GM12865 (cell line): ENCODE measurements at places on chromosomes 3 and 15.
A peak's percentile ranks its signal among the peaks of the same experiment; 100 is the strongest.

DNA sequence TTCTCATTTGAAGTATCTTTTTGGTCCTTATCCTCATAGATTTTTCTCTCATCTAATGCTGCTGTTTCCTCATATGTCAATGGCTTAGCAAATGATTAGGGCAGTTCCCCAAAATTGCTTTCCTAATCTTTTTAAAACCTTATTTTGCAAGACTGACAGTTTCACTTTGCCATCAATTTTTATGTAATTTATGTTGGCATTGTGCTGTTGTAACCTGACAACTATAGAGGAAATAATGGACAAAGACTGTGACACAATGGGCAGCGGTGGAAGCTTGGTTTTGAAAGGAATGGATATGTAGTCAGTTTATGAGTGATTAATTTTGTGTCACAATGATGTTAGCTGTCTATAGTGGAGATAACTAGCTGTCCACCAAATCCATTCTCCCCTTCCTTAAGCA, 10.6 kb upstream of the SH3BP5 start:
- DNase-seq, result no peak

- DNase-seq, result peak; percentile 27
Measured at GRCh38 chr15:94582368-94582767, 351.0 kb downstream of the MCTP2 start.

DNA sequence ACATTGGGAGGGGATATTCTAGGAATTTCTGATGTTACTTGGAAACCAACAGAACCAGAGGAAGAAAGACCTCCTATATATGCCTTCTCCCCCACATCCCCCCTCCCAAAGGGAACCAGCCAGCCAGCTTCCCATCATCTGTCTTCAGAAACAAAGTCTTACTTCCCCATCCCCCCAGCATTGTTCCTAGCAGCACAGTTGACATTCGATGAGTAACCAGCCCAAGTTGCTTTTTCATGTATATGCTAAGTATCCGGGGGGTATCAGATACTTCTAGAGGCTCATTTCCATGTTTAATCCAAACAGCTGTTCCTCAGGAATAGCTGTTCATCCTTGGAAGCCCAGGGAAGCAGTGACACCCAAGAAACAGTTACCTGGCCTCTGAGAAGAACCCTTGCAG, 16.0 kb downstream of the RMDN3 start:
- no peak for DNase-seq

DNA sequence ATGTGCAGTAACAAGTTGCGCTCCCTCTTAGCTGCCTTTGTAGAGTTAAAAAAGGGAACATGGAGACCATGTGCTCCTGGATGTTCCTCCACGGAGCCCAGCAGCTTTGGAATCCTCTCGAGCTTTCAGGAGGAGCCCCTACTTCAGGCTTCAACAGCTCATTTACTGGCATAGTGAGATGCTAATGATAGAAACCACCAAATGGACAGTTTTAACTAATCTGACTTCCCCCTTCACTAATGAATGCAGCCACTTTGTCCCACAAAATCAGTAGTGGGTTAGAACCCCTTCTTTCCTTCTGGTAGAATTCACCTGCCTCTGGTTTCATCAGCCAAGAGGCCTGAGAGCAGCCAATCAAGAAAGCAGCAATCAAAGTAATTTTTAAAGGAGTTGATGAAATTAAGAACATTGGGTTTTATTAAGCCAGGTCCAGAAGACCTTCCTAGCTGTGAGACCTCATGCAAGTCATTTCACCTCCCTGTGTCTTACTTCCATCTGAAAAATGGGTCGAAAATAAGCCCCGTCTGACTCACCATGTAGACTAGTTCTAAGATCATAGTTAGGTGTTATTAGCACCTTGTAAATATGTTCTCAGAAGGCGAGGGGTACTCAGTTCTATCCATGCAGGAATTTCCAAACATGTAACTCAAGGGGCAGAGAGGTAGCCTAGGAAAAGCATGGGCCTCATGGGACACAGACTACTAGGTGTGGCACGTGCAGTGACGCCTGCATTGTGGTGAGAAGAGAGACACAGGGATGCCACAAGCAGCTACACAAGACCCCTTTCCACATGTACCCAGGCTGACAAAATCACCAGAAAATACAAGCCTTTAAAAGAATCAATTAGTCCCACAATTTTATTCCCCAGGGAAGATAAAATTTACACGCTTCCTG, 179.7 kb upstream of the LPP start:
- no peak for DNase-seq

DNA sequence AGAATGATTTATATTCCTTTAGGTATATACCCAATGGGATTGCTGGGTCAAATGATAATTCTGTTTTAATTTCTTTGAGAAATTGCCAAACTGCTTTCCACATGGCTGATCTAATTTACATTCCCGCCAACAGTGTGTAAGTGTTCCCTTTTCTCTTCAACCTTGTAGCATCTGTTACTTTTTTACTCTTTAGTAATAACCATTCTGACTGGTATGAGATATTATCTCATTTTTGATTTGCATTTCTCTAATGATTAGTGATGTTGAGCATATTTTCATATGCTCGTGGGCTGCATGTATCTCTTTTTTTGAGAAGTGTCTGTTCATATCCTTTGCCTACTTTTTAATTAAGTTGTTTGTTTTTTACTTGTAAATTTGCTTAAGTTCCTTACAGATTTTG, 1264.2 kb downstream of the OTOL1 start:
- no peak for DNase-seq

DNA sequence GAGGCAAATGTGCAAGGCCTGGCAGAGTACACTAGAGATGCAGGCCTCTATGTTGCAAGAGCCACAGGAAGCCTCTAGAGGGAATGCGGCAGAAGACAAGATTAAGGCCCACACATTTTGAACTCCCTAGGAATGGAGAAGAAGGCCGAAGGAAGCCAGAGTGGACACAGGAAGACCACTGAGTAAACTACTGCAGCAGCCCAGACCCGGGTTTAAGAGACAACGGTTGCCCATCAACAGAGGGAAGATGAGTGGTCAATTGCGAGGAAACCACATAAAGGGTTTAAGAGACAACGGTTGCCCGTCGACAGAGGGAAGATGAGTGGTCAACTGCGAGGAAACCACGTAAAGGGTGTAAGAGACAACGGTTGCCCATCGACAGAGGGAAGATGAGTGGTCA, 14.6 kb downstream of the CHSY1 start:
- DNase-seq, result no peak

GRCh38 chr15:27095886-27096624, 125.1 kb downstream of the GABRG3 start:
- no peak for DNase-seq

DNA sequence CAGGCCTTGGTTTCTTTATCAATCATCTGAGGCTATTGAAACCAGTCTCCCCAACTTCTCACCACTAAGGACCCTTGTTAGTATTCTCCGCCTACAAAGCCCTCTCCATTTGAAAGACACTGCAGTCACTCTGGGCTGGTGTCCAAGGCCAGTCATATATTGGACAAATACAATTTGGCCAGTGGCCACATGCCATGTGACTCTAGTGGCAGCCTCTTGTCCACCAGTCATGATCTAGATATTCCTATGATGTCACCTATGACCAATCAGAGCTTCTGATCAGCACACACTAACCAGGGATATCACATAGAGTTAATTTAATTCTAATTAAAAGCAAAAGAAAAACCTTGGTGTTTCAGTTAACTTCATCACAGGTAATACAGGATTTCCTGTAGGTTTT, 68.2 kb downstream of the RAB11A start:
- no peak for DNase-seq

- DNase-seq, result peak; percentile 27
Measured at GRCh38 chr3:141255846-141256261, 24.2 kb downstream of the PXYLP1 start.

GRCh38 chr3:73378207-73378606, 246.5 kb downstream of the PDZRN3 start:
- DNase-seq, result peak; percentile 14

DNA sequence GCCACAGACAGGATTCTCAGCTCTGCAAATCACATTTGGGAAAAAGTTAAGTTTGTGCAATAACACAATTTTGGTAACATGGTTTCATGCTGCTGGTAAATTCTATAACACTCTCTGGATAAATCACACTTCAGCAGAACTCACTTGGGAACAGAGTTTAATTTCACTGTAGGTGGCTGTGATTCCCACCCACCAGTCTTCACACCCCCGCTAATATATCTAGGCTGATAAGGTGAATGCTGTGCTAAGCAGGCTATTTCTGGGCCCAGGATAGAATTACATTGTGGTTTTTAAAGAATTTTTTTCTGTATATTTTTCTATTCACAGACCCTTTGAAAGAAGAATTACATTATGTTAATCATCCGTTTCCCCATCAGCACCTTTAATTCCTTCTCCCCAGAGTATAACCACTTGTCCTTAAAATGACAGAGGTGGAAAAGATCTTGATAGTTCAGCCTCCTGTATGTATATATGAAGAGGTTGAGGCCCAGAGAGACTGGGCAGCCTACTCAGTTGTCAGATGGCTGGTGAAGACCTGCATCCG, 22.9 kb downstream of the MAP2K1 start:
- no peak for DNase-seq

DNA sequence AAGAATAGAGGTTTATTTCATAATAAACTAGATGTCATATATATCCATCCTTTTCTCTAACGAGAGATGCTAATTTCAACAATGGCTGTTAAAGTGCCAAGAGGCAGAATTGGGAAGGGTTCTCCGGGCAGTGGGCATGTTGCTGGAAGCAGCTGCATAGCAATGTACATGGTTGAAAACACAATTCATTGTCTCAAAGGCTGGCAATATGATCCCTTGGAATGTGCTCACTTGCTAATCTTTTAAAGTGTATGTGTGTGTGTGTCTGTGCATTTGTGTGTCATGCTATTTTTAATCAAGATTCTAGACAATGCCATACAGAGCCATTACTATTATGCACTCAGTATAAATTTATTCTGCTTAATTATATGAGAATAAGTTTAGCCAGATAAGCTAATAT, 1020.3 kb downstream of the NAALADL2 start:
- DNase-seq, result no peak

GRCh38 chr15:98667521-98668179, 19.3 kb downstream of the IGF1R start:
- peak; percentile 16 for DNase-seq

GRCh38 chr15:65416845-65417416, 5.8 kb downstream of the IGDCC4 start:
- no peak for DNase-seq

DNA sequence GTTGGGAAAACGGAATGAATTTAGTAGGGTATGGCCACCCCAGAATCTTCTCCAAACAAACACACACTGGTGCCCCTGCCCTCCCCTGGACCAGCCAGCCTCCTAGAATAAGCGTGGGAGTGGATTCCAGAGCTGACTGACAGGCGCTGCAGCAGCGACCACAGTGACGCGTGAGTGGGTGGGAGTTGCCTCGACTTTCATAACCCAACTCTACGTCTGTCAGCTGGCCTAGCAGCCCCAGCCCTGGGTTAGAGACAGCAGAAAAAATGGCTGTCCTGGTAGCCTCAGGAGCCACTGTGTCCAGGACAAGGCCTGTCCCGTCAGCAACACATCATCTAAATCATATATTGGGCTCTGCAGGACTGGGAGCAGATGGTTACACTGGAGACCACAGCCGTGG, 10.0 kb downstream of the PLA2G4B start:
- no peak for DNase-seq

DNA sequence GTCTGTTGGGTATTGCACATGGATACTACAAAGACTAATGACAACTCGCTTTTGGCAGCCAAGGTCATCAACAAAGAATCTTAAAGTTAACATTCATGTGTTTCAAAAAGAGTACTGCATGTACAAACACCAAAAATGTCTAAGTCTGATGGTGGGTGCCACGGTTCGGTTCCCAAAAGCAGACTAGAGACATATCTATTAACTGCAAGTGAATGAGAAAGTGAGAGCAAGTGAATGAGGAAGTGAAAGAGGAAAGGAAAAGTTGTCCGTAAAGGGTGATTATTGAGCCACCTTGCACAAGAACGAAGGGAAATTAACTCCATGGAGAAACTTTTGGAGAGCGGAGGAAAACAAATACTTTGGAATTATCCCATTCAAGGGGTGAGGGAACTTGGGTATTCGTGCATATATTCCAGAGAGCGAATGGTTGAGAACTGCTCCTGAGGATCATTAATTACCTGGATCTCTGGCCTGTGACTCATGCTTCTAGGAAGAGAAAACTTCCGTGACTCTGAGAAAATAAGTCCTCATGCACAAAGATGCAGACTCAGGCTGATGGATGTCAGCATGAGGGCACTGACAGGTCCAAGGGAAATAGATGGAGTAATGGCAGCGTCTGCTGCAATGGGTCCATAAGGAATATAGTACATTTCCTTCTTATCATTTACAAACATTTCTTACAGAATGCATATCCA, 336.5 kb upstream of the TGFBR2 start:
- peak; percentile 9 for DNase-seq

- DNase-seq, result no peak
Measured at GRCh38 chr3:133038731-133039375, 662 bp downstream of the TMEM108 start.

DNA sequence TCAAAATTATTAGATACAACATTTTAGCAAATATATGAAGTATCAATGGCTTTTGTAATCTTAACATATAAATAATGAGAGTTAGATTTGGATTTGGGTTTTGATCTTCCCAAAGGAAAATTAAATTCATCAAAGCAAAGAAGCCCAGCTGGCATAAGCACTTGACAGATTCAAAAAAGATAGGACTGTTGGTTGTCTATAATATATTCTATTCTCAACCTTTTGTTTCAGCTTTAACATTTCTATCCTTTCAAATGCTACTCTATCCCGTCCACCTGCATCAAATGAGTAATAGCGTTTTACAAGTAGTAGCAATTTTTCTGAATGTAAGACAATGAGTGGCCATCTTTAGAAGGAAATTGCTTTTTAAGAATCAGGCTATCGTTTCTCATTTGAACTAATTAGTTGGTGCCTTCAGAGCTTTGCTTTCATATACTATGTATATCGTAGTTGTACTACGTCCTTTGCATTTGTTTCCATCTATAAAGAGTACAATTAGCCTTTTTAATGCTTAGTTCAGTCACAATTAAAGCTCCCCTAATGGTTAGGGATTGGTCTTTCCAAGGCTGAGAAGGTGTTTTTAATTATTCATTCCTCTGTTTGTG, 278.0 kb downstream of the UBE2E2 start:
- no peak for DNase-seq

- DNase-seq, result no peak
Measured at GRCh38 chr3:163951397-163951987, 1126.8 kb downstream of the SI start.

GRCh38 chr3:21436835-21437234, 314.2 kb downstream of the ZNF385D start:
- DNase-seq, result no peak
